Fibroblast of skin of right quadriceps (primary cell): ENCODE measurements at places on chromosomes 13 and 19.
A peak's percentile ranks its signal among the peaks of the same experiment; 100 is the strongest.

DNA sequence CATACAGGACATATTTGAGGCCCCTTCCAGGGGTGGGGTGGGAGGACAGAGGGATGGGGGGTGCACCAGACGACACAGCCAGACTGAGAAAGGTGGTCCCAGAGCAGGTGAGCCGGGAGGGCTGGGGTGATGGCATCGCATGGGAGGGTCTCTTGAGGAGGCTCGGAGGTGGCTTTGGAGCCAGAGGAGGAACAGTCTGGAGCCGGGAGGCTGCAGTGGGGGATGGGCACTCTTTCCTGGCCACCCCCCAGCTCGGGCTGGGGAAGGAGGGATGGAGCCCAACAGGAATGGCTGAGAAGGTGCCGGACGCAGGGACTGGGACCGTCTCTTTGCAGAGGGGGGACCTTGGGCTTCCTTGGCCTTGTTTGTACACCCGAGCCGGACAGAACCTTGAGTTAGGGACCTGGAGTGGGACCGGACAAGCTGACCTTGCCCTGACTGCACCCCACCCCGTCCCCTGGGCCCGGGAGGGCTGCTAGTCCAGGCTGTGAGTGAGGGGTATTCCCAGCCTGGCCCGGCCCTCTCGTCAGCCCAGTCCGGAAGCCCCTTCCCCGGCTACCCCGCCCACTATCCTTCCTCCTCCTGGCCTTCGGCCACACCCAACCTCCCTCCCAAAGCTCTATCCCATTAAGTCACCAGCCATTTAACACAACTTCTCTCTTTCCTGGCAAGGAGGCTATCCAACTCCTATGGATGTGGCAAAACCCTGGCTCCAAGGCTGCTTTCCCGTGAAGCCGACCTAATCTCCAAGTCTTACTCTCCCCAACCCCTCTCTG is 816 bp upstream of the TBXA2R start:
- DNase-seq: peak; percentile 42

GRCh38 chr13:106415442-106415841 is 120.0 kb downstream of the EFNB2 start:
- peak; percentile 24 for DNase-seq

DNA sequence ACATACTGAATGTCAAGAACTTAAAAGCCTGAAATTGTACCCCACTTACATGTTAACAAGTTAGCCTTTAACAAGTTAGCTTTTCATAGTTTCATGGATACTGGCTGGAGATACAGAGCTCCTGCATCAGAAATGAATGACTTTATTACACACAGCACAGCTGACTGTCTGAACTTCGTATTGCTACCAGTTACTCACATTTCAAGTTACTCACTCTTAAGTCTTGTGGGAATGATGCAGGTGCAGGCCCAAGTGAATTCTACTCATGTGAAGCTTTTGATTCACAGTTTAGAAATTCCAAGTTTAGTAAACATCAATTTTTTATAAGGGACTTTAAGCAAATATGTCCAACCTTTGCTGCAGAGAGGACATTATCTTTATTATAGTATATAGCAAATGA is 762.2 kb upstream of the PRR20A start:
- no peak for DNase-seq

DNA sequence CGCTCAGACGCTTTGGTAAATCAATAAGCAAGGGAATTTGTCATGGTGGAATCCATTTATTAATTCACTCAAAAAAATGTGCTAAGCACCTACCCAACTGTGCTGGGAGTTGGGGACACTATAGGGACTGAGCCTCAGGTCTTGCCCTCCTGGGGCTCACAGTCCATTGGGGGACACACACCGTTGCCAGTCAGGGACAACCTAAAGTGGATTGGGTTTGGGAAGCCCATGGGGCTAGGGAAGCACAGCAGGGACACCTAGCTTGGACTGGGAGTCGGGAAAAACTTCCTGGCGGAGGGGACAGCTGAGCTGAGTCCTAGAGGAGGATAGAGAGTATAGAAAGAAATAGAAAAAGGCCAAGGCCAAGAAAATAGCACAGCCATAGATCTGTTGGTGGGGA is 8.5 kb downstream of the FOSB start:
- no peak for DNase-seq

DNA sequence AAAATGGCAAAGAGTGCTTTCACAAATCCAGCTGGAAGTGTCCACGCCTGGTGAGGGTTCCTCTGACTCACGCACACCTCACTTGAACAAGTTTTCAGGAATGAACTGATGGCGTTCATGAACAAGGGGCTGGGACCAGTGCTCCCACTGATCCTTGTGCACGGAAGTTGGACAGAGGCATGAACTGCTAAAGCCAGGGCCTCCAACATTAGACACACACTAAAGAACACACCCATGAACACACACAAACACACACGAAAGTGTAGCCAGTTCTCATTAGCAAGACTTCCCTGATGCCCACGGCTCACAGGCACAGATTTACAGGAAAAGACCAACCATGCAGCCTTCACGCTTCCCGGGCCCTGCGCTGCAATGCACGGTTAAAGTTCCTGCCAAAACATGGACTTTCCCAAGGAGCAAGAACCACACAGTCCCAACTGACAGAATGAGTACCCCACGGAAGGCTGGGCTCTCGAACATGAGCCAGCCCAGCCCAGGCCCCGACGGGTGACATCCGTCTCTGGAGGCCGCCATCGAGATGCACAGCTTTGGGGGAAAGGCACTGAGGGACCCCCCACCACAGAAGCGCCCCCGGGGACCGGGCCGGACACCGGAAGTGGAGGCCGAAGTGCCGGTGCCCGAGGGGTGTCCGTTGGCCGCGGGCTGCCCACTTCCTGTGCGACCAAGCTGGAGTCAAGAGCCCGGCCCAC is 808 bp downstream of the DNMT1 start:
- peak; percentile 55 for DNase-seq

DNA sequence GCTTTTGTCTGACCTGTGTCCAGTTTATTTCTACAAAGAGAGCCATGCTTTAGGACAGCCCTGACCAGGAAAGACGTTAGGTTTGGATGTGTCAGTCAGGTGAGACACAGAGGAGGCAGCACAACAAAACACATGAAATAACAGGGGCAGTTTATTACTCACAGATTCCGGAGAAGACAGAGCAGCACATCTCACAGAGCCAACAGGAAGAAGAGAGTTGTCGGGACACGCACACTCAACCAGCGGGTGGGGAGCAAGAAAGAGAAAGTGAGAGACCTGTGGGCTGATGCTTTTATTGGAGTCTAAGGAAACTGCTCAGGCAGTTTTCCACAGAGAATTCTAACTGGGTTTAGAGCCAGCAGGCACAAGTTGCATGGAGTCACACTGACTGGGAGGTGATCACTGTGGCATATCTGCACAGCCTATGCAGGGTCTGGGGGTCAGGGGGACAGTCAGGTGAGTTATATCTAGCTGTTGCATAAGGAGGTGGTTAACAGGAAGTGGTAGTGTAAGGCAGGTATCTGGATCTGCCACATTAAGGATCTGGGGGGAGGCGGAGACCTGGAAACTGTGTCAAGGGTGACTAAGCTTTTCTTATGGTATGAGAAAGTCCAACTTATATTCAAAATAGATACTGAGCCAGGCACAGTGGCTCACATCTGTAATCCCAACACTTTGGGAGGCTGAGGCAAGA is 24.1 kb upstream of the CEACAM20 start:
- DNase-seq: no peak
